ENCODE measurements at places on chromosomes 2 and 18.

DNA sequence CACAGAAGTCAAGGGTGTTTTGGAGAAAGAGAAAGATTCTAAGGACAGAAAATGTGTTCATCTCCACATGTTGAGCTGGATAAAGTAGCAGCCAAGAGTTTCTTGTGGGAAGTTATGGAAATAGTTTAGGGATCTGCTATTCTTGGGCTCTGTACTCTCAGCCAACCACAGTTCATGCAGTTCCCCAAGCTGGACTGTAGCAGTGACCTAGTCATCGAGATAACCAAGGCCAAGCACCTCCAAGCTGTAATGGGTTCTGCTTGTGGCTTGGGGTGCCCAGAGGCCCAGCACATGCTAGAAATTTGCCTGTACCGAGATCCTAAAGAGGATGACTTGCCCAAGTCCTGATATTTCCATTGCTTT, 91.9 kb upstream of the RASGRP3 start:
- no peak for DNase-seq

DNA sequence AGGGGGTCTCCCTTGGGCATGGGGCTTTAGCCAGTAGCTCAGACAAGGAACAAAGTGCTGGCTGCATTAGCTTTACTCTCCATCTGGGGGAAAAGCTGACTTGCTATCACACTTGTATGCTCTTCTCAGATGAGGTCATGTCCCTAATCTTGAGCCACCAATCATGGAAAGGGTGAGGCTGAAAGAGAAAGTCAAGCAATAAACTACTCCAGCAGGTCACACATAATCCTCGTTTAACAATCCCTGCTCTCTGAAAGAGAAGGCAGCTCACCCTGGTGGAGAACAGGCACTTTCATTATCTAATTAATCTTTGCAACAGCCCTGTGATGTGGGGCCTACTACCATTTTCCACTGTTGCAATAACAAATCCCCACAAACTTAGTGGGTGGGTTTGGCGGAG, 129.7 kb upstream of the CAPN13 start:
- DNase-seq: no peak

GRCh38 chr2:109064660-109065390, 64.2 kb upstream of the SH3RF3 start:
- no peak for DNase-seq

- DNase-seq: peak; percentile 36
These were observed 77.5 kb upstream of the PROKR1 start for GRCh38 chr2:68565858-68566257.

DNA sequence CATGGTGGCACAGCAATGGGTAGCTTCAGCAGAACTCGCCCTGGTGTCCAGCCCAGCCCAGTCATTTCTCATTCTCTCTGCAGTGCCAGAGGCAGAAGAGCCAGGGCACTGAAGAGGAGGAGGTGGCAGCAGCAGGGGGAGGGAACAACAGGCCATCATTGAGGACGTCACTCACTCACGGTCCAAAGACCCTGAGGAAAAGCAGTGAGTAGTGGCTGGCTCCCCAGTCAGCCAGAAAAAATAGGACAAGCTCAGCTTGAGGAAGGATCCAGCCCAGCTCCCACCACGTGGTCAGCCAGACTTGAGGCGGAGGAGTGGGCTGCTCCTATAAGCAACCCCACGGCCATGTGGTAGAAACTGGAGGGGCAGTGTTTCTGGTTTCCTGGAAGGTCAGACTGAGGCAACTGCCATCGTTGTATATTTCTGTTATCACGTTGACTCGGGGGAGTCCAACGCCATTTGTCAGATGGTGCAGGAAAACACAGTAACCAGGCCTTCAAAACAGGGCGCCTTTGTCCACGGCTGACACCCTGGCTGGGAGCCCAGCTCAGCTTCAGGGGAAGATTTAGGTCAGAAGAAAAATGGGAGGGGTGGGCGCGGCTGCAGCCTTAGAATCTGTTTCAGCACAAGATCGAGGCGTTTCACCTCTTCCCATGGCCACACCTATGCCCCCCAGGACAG, 19.0 kb upstream of the TMEM247 start:
- DNase-seq: no peak

DNA sequence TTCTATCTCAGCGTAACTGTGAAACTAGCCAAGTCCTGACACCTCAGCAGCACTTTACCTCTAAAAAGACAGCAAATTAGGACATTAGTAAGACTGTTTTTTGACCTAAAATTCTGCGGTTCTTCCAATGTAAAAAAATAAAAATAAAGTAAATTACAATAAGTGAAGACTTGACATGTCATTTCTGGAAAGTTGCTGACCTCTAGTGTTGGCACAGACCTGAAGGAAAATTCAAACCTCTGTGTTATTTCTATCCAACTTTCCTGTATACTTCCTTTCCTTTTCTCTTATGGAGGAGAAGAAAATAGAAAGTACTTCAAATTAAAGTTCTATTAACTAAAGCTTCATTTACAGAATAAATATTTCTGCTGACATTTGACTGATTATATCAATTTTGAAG, 110.6 kb downstream of the TMEM182 start:
- no peak for DNase-seq

DNA sequence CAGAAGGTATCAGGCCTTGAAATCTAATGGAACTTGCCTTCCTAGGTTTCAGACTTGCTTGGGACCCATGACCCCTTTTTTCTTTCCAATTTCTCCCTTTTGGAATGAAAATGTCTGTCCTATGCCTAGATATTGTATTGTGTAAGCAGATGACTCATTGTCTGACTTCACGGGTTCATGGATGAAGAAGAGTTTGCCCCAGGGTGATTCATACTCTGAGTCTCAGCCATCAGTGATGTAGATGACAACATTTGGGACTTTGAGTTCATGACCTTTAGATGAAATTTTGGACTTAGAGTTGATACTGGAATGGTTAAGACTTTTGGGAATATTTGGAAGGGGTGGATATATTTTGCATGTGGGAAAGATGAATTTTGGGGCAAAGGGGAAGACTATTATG, 11.2 kb upstream of the SCYGR5 start:
- peak; percentile 44 for DNase-seq

- no peak for DNase-seq
These were observed 1641.9 kb upstream of the PIK3C3 start for GRCh38 chr18:40313030-40313642.

DNA sequence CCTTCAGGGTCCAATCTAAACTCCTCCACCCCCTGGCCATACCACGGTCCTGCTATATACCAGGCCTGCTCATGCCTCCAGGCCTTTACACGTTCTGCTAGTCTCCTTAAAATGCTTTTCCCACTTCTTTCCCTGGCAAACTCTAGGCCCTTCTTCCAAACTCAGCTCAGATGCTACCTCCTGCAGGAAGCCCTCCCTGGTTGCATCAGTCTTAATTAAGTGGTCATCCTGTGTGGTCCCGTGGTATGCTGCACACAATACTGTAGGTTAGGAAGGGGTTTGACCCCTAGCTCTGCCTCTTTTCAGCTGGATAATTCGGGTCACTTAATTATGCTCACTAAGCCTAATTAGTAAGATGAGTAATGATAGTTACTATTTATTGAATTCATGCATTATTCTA, 85.9 kb upstream of the SP3 start:
- DNase-seq: no peak

DNA sequence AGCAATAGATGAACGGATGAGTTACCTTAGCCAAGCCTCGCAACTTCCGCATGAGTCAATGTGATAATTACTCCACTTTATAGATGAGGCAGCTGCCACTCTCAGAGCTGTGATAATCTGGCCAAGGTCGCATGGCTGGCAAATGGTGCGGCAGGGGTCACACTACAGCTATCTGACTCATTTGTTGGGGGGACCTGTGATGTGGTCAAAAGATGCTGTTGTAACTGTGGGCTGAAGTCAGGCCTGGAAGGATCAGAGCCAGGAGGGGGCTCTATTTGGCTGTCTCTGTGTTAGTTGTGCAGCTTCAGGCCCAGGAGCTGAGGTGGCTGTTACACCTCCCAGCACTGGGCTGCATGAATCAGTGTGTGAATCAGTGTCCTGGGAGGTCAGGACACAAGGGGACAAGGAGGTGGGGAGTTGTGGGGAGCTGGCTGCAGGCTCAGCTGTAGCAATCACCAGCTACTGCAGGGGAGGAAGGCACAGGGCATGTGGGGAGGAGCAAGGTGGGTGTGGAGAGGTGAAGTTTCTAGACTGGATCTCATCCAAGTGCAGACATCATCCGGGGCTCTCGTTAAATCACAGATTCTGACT, 33.1 kb downstream of the NGEF start:
- peak; percentile 81 for DNase-seq

DNA sequence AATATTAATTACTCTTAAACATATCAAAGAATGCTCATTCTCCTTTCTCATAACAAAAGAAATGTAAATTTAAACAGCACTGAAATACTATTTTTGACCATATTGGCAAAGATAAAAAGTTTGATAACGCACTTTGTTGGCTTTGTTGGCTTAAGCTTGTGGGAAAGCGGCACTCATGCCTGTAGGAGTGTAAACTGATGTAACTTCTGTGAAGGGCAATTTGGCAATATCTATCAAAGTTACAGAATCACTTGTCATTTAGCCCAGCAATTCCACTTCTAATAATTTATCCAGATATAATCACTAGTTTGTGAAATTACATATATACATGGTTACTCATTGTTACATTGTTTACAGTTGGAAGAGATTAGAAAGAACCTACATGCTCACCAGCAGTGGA, 311.8 kb upstream of the STON1 start:
- no peak for DNase-seq

DNA sequence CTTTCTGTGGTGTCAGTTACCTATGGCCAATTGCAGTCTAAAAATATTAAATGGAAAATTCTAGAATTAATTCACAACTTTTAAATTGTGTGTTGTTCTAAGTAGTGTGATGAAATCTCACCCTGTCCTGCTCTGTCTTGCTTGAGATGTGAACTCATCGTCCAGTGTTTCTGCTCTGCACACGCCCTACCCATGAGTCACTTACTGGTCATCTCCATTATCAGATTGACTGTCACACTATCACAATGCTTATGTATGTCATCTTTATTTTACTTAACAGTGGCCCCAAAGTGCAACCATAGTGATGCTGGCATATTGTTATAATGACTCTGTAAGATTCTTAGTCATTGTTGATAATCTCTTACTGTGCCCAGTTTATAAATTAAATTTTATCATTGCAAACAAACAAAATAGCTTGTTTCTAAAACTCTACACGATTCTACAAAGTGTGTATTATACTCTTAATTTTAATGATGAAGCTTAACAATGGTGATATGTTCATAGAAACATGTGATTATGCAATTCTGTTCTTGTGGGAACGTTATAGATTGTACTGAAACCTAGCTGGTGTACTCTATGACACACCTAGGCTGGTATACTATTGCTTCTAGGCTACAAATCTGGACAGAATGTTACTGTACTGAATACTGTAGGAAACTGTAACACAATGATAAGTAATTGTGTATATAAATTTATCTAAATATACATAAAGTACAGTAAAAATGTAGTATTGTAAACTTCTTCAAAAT, 1086.8 kb upstream of the PIK3C3 start:
- peak; percentile 81 for DNase-seq

DNA sequence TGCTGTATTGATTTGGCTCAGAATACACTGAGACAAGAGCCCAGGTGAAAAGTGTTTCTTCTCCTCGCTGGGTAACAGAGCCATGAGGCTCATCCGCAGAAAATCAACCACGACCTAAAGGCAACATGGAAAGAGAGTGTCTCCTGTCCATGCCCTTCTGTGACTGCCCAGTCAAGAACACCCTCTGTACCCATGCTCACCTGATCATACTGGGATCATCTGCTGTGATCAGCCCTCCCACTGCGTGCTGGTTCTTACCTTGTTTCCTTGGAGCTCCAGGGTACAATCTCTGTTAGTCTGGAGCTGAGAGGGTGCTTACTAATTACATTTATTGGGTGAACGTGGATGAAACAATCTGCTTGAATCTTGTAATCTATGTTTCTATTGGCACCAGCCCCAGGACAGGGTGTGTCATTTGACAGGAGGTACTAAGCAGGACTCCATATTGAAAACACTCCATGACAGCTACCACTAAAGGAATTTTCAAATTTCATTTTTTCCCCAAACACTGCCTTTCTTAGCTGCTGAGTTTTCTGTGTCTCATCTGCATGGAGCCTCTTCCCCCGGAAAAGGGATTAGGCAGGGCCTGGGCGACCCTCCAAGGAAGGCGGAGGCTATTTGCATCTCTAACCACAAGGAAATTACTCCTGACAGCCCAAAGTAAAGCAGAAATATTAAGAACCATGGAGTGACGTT, 39.7 kb upstream of the GRP start:
- DNase-seq: no peak

DNA sequence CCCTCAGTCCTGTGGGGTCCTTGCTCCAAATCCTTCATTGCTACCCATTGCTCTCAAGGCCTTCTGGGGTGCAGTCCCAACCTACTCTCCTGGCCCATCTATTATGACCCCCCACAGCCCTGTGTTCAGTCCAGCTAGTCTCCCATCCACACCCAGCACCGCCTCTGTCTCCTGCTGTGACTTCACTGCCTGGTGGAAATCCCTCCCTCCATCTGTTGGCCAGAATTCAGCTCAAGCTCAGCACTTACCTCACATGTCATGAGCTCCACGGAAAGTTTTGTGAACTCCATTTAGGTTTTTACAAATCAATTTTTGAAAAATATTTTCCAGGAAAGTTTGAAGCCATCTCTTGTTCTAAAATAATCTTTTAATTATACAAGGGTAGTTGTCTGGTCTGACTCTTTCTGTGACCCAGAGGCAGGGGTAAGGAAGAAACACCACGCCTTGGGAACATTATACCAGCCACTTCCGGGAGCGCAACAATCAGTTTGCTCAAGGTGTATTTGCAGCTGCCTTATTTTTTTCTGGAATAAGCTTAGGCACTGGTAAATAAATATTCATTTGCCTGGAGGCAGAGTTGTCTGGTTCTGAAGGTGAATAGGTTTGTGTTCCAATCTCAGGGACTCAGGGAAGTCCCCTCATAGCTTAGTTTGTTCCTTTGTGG, 110.8 kb downstream of the VIT start:
- DNase-seq: no peak

GRCh38 chr2:25885933-25886332, 7.6 kb upstream of the ASXL2 start:
- peak; percentile 52 for DNase-seq

DNA sequence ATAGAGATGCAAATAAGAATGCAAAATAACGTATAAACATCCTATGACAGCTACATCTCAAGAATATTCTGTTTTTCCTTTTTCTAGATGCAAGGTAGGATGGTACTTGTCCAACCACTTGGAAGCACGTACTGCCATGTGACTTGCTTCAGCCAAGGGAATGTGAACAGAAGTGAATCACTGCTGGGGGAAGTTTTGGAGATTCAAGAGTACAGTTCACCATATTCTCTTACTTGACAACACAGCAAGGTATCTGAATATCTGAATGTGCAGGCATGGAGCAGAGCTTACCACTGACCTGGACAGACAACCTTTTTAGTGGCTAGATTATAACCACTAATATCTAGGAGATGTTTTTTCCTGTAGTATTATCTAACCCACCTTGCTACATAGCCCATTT, 53.0 kb downstream of the TRIP12 start:
- no peak for DNase-seq

DNA sequence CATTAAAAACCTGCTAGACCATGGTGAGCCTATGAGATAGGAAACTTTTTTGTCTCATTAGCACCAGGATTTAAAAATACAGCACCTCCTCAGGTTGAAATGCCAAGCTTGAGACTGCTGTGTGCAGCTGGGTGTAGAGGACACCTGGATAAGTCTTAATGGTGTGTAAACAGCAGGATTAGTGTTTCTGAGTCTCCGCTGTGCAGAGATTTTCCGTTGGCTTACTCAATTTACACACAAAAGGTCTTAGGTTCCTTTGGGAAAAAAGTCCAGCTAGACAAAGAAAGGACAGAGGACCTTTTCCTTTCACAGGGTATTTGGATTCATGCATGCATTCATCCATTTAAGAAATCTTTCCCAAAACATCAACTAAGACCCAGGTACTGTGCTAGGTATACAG, 168.1 kb downstream of the NRXN1 start:
- DNase-seq: no peak
